Caco-2 (cell line): ENCODE measurements at places on chromosomes 13 and 19. TPM values are rescaled to one million over a fixed set of nuclear protein-coding genes. Genes with fewer than 3 reads are reported as not detected.

GRCh38 chr19:45645631-45646344, 6.6 kb upstream of the EML2 start:
- no peaks in the 10 kb centered on the region for H3K36me3 ChIP-seq
- DNase-seq: peak; percentile 75
- no peak overlapping the region for H3K27ac ChIP-seq
- H3K4me1 ChIP-seq: peaks cover 15% of the 10 kb centered on the region

GRCh38 chr13:28355822-28356371, 139.0 kb downstream of the FLT1 start:
- peak overlapping the region; percentile 14 for H3K27ac ChIP-seq
- H3K4me1 ChIP-seq: no peaks in the 10 kb centered on the region
- H3K36me3 ChIP-seq: no peaks in the 10 kb centered on the region

DNA sequence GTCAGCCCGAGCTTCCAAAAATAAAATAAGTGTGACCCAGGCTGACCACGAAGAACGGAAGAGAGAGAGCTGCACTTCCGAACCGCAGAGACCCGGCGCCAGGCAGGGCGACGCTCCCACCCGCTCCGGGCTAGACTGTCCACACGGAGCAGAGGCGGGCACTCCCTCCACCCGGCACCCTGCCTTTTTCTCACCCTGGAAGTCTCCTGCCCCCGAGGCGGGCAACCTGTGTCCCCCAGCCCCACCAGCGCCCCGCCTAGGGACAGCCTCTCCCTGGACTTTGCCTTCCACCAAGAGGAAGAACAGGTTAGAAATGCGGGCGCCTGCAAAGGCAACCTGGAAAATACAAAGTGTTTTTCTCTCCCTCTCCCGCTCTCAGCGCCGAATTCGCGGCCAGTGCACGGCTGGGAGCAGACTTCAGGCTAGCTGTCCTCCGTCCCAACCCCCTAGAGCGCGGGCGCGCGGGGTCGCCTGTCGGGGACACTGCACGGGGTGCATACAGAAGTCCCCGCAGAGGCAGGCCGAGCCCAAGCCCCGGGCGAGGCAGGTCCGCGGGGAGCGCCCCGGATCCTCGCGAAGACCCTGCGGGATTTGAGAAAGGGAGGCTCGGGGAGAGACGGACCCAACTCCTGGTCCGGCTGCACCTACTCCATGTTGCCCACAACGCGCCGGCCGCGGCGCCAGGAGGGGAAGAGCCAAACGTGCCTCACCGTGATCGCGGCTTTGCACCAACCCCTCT, 845 bp downstream of the SPRY2 start:
- H3K27me3 ChIP-seq: no peaks in the 10 kb centered on the region
- H3K4me3 ChIP-seq: peak overlapping the region; percentile 84
- 0 out of 2 replicates have a peak, but pooled peaks cover 5% of the 10 kb centered on the region for H3K36me3 ChIP-seq
- no peak overlapping the region for H3K27ac ChIP-seq
- peak; percentile 62 for DNase-seq

DNA sequence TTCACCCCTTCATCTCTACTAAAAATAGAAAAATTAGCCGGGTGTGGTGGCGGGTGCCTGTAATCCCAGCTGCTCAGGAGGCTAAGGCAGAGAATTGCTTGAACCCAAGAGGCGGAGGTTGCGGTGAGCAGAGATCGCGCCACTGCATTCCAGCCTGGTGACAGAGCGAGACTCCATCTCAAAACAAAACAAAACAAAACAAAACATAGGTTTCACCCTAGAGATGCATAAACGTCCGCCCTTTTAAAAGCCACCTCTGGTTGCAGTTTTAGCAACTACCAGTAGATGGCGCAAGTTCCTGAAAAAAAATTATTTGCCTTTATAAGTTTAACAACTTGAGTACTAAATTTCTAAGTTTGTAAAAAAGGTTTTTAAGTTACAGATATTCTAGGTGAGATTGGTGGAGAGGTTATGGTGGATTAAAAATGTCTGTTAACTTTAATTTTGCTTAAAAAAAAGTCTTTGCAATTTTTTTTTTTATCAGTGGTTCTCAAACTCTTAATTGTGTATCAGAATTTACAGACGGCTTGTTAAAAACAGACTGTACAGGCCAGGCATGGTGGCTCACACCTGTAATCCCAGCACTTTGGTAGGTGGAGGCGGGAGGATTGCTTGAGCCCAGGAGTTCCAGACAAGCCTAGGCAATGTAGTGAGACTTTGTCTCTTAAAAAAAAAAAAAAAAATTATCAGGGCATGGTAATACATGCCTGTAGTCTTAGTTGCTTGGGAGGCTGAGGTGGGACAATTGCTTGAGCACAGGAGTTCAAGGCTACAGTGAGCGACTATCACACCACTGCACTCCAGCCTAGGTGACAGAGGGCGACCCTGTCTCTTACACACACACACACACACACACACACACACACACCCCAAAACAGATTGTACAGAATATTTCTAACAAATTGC, 42.1 kb downstream of the NAA16 start:
- H3K27ac ChIP-seq: peak overlapping the region; percentile 51
- H3K4me3 ChIP-seq: no peak overlapping the region
- peak; percentile 53 for DNase-seq
- no peaks in the 10 kb centered on the region for H3K36me3 ChIP-seq
- H3K27me3 ChIP-seq: no peaks in the 10 kb centered on the region

The PLPP2 gene
- total RNA-seq: 29.6 and 42.0 TPM in 2 replicates
